ENCODE measurements at places on chromosomes 1 and 21.

- no peak for DNase-seq
Measured at GRCh38 chr21:34227386-34227852, 136.4 kb upstream of the KCNE2 start.

DNA sequence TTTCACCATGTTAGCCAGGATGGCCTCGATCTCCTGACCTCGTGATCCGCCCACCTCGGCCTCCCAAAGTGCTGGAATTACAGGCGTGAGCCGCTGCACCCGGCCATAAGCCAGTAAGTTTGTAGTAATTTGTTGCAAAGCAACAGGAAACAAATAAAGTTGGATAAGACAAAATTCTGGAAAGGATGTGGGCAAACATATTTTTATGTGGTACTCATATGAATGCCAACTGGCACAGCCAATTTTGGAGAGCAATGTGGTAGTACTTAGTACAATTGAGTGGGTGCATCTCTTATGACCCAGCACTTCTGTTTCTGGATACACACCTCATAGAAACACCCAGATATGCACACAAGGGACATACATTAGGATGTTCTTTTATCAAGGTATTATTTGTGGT lies 8.4 kb upstream of the IL12RB2 start:
- DNase-seq, result no peak

- DNase-seq, result peak; percentile 56
Measured at GRCh38 chr1:155305881-155306391, 2.7 kb upstream of the FDPS start.

GRCh38 chr1:183630748-183631147 lies 4.8 kb downstream of the ARPC5 start:
- peak; percentile 29 for DNase-seq

- DNase-seq, result no peak
Measured at GRCh38 chr1:224651188-224651587, 35.1 kb downstream of the CNIH3 start.

GRCh38 chr1:85240174-85240601 lies 19.3 kb downstream of the C1orf52 start:
- DNase-seq, result peak; percentile 46

- DNase-seq, result no peak
Measured at GRCh38 chr1:201473296-201473695, 4.3 kb upstream of the PHLDA3 start.

- peak; percentile 67 for DNase-seq
Measured at GRCh38 chr1:18929686-18930085, 26.8 kb downstream of the IFFO2 start.

DNA sequence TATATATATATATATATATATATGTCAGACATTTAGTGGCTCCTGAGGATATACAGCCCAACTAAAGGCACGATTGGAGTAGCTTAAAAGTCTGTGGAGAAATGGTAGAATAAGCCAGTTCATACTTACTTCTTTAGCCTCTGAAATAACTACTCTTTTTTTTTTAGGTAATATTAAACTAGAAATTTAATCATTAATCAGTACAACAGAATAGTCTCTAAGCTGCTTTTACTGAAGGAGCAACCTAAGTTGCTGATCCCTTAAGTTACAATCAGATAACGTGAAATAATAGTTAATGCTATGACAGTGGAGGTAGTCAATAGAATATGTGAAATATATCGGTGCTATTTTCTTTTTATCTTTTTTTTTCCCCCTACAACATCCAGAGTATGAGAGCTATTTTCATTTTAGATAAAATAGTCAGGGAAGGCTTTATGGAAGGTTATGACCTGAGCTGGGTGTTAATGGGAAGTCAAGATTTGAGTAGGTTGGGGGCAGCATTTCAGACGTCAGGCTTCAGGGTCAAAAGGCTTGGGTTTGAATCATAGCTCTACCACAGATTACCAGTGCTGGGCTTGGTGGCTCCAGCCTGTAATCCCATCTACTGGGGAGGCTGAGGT lies 15.6 kb downstream of the ZMPSTE24 start:
- no peak for DNase-seq

- DNase-seq, result no peak
Measured at GRCh38 chr1:193068013-193068412, 8.6 kb downstream of the RO60 start.

DNA sequence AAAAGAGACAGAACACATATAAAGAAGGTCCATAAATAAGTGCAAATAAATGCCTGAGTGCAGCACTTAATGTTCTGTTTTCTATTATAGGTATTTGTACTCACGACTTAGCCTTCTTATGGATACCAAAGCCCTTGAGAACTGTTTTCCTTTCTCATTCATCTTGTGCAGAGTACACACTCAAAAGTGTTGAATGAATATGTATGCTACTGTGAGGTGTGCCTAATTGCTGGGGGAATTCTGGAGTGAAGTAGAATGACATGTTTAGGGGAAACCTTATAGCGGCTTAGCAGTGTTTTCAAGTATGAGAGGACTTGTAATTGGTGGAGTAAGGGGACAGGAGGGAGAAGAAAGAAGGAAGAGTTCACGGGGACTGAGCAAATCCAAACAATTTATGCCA lies 157.6 kb downstream of the CACNA1E start:
- DNase-seq, result no peak

- peak; percentile 95 for DNase-seq
Measured at GRCh38 chr1:53470155-53470554, 11.0 kb downstream of the DMRTB1 start.

- DNase-seq, result no peak
Measured at GRCh38 chr1:200628223-200628881, 7.8 kb upstream of the KIF14 start.

DNA sequence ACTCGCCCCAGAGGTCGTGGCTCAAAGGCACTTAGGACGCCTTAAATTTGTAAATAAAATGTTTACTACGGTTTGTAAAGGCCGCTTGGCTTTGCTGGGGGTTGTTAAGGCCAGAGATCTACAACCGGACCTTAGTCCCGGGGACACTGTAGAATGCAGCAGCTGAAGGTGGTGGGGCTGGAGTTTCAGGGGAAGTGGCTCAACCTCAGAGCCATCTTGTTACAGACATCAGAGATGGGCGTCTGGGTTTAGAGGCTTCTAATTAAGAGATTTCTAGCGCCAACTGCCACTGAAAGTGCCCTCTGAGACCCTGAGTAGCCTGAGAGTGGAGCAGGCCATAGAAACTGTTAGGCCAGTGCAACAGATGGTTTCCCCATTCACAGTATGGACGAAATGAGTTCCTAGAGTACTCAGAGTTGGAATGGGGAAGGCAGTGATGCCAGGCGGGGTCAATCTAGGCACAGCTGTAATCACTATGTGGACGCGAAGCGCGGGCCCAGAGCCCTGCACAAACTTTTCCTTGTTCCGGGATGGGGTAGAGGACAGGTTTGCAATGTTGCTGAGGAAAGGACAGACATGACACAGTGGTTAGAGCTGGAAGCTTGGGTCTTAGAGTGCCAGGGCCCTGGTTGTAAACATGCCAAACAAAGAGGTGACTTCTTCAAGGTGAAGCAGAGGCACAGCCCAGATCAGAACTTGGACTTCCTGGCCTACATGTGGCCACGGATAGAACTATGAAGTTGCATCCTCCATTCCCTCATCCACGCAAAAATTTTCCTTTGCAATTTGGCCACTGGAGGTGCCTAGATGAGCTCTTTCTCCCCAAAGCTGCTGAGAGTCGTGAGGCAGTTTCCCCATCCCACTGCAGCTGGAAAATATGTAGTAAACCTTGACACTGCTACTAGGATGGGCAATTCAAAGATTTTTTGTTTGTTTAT lies 6.0 kb downstream of the HLX start:
- no peak for DNase-seq

GRCh38 chr1:226719596-226720387 lies 19.3 kb downstream of the ITPKB start:
- no peak for DNase-seq

GRCh38 chr1:234601301-234602017 lies 8.5 kb downstream of the IRF2BP2 start:
- DNase-seq, result no peak

DNA sequence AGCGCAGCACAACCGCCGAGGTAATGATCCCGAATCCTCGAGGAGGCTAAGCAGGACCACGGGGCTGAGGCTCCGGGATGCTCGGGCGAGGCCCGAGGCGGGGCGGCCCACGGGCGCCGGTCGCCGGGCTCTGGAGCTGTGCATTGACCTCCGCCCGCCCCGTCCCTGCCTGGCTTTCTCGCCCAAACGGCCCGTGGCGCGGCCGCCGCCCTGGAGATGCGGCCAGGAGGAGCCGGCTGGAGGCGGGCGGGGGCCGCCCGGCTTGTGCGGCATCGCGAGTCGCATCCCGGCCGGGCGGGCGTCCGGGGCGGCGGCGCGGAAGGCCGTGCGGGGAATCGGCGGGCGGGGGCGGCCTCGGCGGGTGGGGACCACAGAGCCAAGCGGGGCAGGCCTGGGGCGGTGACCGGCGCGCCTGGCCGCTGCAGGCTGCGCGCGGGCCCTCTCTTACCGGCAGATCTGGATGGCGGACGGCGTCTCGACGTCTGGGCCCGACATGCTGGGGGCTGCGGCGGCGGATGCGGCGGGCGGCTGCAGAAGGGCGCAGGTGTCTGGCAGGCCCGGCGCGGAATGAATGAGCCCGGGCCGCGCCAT lies 663 bp downstream of the ACOT7 start:
- peak; percentile 30 for DNase-seq

DNA sequence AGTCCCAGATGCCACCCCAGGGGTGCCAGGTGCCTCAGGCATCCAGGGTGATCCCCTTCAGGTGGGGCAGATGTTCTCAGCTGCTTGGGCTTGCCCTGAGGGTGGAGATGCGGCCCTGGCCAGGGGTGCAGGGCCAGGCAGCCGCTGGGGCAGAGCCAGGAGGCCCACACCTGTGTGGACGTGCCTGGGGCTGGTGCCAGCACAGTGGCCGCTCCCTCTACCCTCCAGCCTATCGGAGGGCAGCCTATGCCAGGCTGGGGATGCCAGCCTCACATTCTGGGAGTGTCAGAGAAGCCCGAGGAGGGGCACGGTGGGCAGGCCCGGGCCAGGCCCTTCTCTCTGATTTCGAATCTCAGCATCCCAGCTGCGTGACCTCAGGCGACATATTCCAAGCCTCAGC lies 96.5 kb upstream of the WNT4 start:
- no peak for DNase-seq

- DNase-seq, result no peak
Measured at GRCh38 chr1:169802888-169803287, 8.2 kb upstream of the METTL18 start.

DNA sequence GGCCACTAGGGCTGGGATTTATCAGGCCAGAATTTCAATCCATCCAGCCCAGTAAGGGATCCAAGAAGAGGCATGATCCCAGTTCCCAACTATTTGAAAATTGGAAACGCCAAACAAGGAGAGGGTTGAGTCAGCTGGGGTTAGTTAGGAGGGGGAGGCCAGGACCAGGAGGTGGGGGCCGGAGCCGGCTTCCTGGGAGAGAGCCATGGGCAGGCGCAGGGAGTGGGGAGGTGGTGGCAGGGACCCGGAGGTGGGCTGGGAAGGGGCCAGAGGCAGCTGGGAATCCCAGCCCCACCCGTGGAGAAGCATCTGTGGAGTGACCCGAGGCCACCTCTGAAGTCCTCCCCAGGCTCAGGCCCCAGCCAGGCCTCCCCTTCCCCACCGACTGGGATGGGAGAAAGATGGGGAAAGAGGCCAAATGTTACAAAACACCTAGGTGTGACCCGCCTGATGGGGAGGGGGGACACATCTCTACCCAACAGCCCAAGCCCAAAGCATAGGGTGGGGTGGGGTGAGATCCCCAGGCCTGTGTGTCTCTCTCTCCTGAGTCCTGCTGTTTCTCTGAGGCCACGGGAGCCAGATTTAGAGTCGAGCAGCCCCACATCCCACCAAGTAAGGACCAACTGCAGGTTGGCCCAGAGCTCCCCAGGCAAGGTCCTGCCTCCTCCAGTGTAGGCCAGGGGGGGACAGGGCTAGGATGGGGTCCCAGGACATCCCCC lies 10.1 kb downstream of the HSPG2 start:
- peak; percentile 89 for DNase-seq

- no peak for DNase-seq
Measured at GRCh38 chr1:218536296-218536986, 191.3 kb downstream of the TGFB2 start.

DNA sequence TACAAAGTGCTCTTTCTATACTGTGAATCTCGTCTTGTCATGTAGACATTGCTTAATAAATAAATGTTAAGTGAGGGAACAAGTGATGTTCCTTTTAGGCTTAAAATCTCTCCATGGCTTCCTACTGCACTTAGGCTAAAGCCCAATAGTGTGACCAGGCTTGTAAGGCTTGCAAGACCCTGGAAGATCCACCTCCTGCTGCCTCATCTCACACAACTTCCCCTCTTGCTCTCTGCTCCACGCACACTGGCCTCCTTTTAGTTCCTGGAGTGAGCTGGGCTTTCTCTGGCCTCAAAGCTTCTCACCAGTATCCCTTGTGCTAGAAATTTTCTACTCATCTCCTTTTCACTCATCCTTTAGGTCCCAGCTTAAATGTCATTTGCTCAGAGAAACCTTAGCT lies 41.5 kb upstream of the DIPK1A start:
- DNase-seq, result no peak

DNA sequence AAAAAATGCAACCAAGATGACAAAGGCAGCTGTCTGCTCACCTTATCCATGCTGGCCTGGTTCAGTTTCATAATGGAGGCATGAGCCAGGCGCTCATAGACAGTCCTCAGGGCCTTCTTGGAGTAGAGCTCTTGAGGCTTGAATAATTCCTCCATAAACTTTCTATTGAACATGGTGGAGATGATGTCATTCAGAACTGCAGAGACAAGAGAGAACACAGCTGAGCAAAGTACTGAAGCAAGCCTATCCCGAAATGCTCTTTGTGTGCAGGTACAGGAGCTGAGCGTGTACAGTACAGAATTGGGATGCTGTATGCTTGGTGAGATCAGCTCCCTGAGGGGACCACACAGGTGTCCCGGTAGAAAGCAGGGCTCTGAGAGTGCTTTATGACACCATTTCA lies 11.5 kb downstream of the OSCP1 start:
- DNase-seq, result no peak

- DNase-seq, result no peak
Measured at GRCh38 chr1:167532964-167533824, 14.9 kb upstream of the CD247 start.

- no peak for DNase-seq
Measured at GRCh38 chr1:115746021-115746690, 22.4 kb downstream of the CASQ2 start.

DNA sequence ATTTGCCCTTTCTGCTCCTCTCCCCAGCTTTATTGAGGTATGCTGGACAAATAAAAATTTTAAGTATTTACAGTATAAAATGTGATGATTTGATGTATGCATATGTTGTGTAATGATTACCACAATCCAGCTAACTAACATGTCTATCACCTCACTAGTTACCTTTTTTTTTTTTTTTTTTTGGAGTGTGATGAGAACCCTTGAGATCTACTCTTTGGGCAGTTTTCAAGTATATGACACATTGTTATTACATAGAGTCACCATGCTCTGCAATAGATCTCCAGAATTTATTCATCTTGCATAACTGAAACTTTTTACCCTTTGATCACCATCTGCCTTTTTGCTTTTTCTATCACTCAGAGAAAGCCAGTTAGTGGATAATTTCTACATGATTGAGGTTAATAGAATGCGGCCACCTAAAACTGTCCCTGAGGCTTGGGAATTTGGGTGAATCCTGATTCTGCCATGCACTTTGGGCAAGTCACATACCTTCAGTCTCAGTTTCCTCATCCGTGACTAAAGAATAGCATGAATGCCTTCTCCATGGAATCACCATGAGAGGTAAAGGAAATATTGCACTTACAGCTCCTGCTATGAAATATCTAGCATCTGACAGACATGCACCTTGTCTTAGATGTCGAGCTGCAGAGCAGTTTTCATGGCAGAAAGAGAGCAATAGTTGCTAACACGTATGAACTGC lies 295.2 kb downstream of the DISC1 start:
- DNase-seq, result no peak
